ENCODE measurements at places on chromosomes 3 and 15.

DNA sequence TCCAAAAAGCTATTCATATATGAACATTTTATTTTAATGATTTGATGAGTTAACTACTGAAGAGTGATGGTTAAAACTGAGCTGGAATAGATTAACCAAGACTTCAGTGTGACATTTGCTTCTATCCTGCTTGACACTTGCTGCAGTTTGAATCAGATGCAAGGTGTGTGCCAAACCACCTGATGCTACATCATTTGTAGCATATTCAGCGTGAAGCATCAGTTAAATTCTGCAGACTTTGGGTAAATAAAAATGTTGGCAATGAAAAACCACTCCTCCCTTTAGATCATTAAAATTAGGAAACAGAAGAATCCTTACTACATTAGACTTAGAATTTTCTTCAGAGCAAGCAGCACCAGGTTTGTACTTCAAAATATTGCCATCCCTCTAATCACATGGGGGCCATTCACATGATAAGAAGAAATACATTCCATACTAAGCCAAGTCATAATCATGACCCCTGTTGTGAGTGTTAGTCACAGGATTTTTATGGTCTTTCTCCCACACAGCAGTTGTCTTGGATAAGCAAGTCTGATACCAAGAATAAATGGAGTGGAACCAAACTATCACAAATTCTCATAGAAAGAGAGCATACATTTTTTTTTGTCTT is 160.7 kb upstream of the TNIK start:
- DNase-seq = no peak

DNA sequence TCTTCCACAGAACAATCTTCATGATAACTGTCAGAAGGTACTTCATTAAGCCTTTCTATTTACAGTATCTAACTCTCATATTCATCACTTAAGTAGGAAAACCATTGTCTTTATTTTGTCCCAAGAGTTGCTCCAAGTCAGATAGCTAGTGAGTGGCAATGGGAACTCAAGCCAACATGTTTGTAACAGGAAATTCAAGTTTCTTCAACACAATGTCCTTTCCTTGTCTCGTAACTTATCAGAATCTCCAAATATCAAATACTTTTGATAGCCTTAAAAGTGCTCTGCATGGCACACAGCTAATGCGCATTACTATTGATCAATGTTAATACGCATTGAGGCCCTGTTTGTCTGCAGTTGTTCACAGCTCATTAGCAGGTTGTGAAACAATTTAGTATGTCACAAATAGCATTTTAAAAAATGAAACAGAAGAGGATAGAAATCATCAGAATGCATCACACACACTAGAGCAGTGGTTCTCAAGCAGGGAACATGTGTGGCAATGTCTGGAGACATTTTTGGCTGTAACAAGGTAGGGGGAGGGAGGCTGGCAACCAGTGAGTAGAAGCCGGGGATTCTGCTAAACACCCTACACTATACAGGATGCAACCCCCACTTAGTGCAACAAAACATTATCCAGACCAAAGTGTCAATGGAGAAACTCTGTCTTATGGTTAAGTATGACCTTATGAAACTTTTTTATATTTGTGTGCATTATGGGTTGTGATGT is 27.5 kb downstream of the BTLA start:
- DNase-seq = no peak

DNA sequence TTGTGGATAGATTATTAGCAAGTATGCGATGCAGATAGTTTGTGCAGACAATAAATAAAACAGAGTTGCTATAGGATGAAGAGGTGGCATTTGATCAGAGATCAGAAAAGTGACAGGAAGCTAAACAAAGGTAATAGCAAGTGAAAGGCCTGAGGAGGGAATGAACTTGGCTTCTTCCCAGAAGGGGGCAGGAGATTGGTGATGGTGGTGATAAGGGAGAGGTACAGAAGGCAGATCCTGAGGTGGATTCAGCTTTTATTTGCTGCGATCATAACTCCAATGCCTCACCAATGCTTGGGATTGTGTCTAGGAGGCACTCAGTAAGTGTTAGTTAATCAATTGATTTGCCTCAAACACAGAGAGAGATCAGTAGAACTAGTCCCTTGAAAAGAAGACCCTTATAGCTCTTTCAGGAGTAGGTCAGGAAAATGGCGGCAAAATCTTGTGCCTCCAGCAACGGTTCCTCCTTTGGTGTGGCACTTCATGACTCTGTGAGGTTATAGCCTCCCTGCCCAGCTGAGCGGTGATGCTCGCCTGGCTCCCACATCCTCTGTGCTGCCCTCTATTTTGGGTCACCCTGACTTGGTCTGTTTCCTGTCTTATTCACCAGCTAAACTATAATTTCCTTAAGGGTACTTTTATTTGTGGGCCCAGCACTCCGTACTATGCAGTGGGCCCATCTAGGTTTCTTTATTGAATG is 37.5 kb downstream of the TGFBR2 start:
- DNase-seq = no peak

GRCh38 chr3:34264337-34265041 is 466.1 kb downstream of the PDCD6IP start:
- no peak for DNase-seq

- no peak for DNase-seq
Observed at GRCh38 chr3:122938783-122939425, 88.7 kb downstream of the SEMA5B start.

DNA sequence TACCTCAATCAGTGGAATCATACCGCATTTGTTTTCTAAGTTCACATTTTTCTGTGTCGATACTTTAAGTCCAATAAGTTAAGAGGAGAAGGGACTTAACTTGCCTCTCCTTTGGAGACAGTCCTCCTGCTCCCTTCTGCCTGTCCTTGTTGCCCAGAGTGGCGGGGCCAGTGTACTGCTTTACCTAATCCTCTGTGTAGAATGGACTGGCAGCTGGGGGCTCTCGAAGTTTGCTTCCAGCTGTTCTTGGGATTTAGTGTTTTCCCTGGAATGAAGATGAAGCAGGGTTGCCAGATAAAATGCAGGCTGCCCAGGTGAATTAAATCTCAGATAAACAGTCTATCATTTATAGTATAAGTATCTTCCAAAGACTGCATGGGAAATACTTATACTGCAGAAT is 287.6 kb upstream of the C2CD4B start:
- DNase-seq = no peak

DNA sequence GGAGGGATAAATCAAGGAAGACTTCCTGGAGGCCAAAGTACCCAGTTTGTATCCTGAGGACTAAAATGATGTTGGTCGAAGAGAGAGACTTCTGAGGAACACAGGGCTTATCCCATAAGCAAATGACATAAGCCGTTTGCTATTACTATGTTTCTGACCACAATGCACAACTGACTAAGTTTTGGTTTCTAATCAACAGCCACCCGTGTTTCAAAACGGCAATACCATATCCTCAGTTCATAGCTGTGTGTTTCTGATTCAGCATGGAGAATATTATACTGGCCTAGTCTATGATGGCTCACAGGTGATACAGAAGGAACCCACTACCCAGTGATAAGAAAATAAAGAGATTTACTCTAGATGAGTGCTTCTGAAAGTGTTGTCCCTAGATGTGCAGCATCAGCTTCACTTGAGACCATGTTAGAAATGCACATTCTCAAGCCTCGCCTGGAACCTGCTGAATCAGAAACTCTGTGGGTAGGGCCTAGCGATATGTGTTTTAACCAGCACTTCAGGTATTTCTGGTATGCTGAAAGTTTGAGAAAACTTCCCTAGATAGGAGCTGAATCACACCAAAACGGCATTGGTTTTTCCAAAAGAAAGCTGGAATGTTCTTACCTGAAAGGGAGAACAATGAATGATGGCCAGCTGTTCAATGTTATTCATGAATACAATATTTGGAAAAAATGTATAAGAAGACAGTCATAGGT is 639.7 kb upstream of the NR2F2 start:
- no peak for DNase-seq

- no peak for DNase-seq
Observed at GRCh38 chr3:175741951-175742350, 882.8 kb downstream of the NAALADL2 start.

DNA sequence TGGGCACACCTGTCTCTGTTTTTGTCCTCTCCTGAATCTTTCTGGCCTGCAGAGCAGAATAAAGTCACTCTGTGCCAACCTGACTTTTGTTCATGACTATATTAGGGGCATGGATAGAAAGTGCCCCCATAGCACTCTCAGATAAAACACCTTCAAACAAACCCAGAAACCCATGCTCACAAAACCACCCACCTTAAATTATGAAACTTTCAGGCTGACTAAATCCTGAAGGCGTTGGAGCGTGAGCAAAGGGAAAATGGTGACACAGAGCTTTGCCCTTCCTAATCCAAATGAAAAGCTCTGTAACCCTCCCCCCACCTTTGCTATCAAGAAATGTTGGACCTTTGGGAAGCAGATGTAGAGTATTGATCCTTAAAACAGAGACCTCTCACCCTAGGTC is 138.9 kb downstream of the IGF1R start:
- DNase-seq = no peak

DNA sequence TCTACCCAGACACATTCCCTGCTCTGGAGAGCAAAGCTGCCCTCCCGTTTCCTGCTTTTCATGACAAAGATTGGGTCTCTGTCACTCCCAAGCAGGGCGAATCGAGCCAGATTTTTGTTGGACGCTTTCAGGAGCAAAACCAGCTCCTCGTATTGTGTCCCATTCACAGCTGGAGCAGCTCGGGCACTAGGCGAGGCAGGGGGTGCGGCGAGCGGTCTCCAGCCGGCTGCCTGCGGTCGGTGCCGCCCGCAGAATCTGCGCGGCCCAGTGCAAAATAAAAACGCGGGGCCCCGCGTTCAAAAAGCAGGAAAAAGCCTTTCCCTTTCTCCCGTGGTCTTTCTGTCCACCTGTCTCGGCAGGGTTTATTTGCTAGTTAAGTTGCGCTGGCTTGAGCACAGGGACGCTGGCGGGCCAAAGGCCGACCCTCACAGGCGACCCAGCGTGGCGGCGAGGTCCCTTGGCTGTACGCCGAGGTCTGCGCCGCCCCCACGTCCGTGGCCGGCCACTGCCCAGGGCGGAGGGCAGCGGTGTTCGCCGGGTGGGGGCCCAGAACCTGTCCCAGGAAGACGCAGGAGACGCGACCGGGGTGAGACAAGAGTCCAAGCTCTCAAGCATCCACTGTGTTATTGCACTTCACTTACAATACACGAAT is 71.2 kb downstream of the CYP19A1 start:
- no peak for DNase-seq

- DNase-seq = no peak
Observed at GRCh38 chr15:100029045-100029444, 295.8 kb upstream of the LYSMD4 start.

- peak; percentile 6 for DNase-seq
Observed at GRCh38 chr3:111979434-111980038, 710 bp downstream of the ABHD10 start.

- peak; percentile 36 for DNase-seq
Observed at GRCh38 chr3:143464850-143465249, 345.3 kb downstream of the CHST2 start.

- no peak for DNase-seq
Observed at GRCh38 chr15:56736308-56736707, 3.0 kb upstream of the ZNF280D start.

DNA sequence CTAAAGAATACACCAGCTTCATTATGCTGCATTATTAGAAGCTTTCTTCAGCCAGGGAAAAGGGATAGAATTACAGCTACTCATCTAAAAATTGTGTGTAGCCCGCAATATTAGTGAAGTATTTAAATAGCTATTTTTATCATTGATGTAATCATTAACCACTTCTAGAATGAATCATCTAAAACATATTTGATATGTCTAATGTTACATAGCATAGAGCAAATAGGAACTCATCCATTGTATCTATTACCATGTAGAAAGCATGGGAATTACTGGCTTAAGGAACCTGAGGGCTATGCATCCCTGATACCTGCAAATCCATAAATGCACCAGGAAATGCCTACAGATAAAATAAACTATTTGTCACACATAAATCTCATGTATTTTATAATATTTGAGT is 54.5 kb upstream of the VGLL3 start:
- no peak for DNase-seq

- DNase-seq = no peak
Observed at GRCh38 chr3:48655606-48656005, 7.1 kb downstream of the CELSR3 start.
